HepG2 (cell line): ENCODE measurements at places on chromosomes 12 and 14. TPM values are rescaled to one million over a fixed set of nuclear protein-coding genes. Genes with fewer than 3 reads are reported as not detected.

The DACT1 gene
- 0.01 and 0.04 TPM in 2 replicates for polyA plus RNA-seq

DNA sequence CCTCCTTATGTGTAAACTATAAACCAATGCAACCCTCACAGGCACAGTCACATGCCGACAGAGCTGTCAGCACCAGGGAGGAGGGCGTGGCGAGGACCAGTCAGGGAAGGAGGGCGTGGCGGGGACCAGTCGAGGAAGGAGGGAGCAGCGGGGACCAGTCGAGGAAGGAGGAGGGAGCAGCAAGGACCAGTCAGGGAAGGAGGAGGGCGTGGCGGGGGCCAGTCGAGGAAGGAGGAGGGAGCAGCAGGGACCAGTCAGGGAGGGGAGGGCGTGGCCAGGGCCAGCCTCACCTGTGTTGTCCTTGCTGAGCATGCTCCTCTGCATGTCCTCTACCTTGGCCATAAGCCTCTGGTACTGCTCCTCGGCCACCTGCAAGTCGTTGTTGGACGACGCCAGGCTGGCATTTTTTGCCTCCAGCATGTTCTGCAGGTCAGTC, 24.2 kb downstream of the GOLGA3 start:
- DNase-seq = no peak

DNA sequence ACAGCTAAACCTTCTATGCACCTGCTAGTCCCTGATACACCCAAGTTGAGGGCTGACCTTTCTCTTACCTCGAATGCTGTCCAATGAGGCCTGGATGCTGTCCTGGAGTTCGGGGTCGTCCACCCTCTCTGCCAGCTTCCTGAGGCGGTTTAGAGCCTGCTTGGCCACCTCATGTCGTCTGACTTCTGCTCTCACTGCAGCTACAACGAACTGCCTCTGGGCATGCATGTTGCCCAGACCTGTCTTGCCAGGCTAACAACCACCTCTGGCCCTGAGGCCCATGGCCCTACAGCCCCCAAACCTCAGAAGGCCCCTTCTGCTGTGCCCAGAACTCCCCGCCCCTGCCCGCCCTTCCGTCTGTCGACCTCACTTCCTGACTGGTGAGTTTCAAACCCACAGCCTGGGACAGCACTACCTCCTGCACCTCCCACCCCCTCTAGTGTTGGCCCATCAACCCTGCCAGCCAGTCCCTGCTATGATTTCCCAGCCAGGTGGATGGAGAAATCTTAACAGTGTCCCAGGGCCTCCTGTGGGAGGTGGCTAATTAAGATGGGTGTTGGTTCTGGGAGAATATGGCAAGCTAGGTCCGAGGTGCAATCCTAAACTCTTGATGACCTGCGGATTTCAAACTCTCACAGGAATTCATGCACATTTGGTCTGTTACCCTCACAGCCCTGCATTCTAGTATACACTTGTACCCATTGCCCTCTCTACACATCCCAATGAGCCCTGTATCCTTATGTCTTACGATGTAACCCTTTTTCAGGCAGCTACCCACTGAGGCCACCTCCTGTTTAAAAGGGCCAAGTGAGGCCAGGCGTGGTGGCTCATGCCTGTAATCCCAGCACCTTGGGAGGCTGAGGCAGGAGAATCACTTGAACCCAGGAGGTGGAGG, 2.7 kb upstream of the TSPAN31 start:
- DNase-seq = peak; percentile 20

The AICDA gene
- polyA plus RNA-seq = not detected in 2 replicates

The SAMD15 gene
- 0.09 TPM in 2 replicates for polyA plus RNA-seq

- DNase-seq = no peak
These were observed 9.9 kb upstream of the CYP46A1 start for GRCh38 chr14:99674064-99674650.

The OTX2 gene
- not detected in 2 replicates for polyA plus RNA-seq

The KLHL33 gene
- polyA plus RNA-seq = 0.05 TPM in 1 of 2 replicates, not detected in the other

GRCh38 chr14:88559852-88560251, 3.0 kb upstream of the ZC3H14 start:
- DNase-seq = peak; percentile 53

DNA sequence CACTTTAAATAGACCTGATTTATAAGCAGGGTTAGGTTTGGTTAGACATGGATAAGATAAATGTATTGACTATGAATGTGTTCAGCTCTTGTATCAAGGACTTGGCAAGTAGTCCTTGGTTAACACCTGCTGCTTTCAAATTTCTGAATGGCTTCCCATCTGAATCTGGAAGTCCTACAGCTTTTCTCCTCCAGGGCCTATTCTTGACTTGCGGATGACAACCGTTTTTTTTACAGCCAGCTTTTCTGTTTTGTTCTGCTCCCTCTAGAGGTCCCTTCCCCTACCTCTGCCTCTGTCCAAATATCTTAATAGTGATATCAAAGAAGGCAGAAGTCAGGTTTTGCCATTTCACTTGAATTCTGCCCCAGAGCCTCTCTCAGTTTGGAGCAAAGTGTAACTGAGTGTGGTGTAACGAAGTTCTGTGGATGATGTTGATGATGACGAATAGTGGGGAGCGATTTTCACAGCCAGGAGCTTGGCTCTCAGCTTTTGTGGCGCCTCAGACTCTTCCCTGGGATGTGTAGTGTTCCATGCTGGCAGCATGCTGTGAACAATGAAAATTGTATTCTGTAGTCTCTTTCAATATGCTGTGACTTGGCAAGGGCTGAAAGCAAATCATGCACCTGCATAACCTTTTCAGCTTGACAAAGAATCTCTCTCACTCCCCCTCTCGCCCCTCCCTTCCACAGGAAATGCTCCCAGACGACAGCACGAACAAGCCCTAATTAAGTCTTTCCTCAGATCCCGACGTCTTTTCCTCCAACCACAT, 5.0 kb upstream of the SLC4A8 start:
- no peak for DNase-seq

DNA sequence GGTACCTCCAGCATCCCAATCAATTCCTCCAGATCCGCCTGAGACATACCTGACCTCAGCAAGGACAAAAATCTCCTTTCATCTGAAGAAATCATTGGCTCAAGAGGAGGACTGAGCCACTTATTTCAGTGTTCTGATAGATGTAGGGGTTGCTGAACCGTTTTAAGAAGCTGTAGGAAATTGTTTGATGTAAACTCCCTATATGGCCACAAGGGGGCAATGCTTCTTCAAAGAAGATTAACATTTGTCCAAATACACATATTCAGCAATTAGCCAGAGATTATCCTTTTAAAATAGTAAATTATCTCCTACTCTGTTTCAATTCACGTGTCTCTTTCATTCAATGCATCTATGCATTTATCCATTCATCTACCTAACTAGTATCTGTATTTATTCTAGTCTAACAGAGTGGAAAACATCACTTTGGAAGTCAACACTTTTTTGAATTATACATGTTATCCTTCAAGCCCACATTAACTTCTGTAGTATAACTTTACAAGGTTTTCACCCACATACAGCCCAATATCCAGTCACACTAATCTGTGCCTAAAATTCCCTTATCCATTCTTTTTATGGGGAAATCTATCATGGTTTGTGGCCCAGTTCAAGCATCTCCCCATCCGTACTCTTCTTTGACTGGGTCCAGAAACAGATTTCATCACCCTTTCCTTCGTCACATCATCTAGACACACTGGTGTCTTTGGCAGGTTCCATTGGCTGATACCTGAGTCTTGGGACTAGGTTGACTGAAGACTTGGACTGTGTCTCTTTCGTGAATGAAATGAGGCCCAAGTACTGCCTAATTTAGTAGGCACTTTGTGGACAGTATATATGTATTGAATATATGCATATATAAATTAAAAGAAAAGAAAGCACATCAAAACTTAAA, 411.0 kb upstream of the OR4E1 start:
- peak; percentile 76 for DNase-seq

- no peak for DNase-seq
These were observed 1.9 kb downstream of the NKX2-1 start for GRCh38 chr14:36518031-36518585.
